ENCODE measurements at places on chromosomes 4 and X.

GRCh38 chr4:23903859-23904438, 14.1 kb upstream of the PPARGC1A start:
- DNase-seq, result no peak

DNA sequence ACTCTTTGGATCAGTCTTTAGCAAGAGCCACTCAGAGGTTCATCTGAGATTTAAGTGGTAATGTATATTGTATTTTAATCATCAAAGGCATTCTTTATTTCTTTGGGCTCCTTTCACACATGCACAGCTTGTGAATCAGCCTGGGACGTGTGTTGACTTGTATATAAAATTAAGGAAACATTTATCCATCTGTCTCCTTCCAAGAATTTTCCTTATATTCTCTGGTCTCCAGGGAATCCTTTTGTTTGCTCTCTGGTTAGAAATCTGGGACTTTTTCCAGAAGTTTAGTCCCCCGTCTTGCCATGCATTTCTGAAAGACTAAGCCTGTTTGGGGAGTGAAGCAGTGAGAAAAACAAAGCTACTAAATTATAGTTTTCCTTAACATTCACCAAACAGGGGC, 212.3 kb downstream of the DCAF12L2 start:
- DNase-seq, result no peak

DNA sequence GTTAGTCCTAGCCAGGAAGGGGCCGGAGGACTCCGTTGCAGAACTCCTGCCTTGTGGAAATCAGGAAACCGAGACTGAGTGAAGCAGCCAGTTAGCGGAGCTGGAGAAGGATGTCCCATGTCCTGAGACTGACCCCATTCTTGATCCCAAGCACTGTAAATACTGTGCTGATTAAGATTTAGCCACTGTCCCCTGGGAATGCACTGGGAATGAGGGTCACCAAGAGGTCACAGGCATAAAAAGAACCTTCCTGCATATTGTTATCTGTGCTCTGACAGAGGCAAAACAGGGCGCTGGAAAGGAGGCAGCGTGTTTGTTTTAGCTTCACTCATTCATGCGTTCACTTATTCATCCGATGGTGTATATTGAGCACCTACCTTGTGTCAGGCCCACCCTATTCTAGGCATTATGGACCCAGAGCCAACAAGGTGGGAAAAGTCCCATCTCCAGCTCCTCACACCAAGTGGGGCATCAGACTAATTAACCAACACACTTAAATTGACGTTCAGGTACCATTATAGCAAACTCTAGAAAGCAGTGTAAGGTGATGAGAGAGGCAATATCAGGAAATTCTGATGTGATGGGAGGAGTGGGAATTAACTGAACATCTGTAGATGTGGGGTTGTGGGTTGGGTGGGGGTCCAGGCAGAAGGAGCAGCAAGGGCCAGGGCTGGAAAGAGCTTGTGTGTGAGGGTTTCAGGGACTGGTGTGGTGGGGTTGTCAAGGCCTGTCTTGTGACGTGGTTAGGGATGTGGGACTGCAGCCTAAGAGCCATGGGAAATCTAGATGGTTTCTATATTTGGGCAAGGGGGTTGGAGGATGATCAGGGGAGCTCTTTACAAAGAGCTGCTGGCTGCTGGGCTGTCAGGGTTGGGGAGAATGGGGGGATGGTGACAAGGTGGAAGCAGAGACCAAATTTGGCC, 10.6 kb upstream of the SLC2A9 start:
- no peak for DNase-seq

GRCh38 chr4:20589436-20589835, 110.8 kb upstream of the PACRGL start:
- DNase-seq, result no peak
